ENCODE measurements at places on chromosomes 11 and 22.

- DNase-seq: no peak
These were observed 2154.9 kb downstream of the LRRC4C start for GRCh38 chr11:39304586-39304985.

DNA sequence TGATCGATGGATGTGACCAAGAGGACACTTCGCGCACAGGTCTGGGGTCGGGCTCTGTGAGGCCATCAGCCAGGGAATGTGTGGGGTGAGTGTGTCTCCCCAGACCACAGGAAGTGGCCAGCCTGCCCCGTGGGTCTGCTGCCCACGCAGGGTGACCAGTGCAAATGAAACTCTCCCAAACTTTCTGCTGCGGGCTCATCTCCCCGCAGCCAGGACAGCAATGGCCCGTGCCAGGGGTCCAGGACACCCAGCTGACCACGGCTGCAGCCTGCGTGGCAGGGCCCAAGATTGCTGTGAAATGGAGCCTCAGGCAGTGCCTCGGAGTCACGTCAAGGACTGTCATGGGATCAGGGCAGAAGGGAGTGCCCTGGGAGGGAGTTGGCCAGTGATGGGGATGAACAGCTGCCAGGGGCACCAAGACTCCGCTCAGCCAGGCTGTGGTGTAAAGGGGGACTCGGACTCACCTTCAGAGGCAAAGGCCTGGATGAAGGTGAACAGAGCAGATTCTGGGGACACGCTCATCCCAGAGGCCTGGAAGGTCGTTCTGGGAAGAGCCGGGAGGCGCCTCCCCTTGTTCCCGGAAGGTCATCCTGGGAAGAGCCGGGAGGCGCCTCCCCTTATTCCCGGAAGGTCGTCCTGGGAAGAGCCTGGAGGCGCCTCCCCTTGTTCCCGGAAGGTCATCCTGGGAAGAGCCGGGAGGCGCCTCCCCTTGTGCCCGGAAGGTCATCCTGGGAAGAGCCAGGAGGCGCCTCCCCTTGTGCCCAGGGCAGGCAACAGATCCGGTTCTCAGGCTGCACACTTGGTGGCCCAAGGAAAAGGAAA, 252.6 kb downstream of the BRD1 start:
- no peak for DNase-seq

DNA sequence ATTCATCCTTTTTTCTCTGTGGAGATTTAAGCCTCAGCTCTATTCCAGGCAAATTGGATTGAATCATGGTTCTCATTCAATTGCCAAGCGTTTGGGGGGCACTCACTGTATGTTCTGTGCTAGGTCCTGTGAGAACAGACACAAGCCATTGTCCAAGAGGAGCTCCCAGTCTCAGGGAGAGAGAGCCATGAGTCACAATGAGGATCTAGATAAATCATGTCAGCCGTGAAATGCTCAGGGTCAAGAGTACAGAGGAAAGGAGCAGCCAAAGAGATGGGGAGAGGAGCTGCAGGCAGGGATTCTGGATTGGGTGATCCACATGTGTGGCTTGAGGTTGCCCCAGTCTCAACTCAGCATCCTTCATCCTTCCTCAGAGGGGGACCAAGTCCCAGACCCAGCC, 93.6 kb downstream of the FEZ1 start:
- DNase-seq: no peak

- peak; percentile 96 for DNase-seq
These were observed 153.6 kb downstream of the SNX19 start for GRCh38 chr11:130762638-130763037.

DNA sequence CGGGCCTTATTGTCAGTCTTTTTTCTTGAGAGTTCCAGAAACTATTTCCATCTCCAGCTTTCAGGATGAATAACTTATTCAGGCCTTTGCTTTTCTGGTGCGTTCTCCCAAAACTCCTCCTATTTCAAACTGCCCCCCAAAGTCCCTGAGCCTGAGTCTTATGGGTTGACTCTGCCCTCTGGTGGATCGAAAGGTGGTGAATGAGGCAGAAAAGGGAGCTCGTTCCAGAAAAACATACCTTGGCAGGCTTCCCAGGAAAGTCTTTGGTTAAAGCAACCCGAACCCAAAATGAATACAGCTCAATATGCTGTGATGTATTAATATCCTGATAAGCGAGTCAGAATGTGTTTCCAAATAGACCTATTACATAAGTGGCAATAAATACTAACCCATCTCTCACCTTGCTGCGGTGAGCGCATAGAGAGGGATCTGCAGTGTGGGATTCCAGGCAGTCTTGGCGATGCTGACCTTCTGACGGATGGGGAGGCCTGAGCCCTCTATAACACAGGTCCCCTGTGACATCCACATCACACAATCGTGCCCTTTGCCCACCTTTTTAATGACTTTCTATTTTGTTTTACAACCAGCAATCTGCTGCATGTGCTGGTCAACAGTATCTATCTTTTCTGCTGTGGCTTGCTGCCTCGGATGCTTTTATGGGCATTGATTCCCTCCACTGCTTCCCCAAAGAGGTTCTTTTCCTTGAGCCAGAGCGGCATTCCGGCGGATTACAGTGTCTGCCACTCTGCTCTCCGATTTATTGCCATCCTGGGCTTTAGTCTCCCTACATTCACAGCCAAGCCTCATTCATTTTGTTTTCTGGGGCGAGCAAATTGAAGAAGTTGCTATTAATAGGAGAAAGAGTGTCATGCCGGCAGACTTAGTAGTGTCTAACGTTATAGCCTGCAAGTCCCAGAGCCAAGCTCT, 756.8 kb downstream of the NTM start:
- peak; percentile 45 for DNase-seq

DNA sequence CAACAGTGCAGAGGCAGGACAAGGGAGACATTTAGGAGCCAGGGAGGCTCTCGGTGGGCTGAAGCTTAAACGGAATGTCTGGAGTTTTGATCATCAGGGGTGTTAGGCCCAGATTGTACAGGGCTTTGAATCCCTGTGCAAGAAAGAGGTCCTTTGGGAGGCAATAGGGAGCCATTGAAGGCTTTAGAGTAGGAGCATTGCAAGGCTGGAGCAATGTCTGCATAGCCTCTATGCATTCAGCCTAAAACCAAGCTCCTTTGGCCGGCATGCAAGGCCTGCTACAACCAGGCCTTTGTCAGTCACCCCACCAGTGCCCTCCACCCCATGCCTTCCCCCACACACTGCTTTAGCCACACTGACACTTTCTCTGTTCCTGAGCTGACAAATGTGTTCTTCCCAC, 47.4 kb upstream of the FGF3 start:
- DNase-seq: no peak

DNA sequence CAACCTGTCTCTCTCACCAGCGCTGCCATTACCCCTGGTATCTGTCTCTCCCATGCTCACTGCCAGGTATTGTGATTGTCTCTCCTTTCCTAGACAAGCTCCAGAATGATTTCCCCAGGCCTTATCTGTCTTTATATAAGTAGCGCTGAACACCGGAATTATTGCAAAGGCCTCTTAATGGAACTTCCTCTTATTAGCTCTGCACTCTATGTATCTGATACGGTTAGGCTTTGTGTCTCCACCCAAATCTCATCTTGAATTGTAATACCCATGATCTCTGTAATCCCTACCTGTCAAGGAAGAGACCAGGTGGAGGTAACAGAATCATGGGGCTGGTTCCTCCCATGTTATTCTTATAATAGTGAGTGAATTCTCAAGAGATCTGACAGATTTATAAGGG, 39.3 kb downstream of the DDI1 start:
- DNase-seq: no peak

DNA sequence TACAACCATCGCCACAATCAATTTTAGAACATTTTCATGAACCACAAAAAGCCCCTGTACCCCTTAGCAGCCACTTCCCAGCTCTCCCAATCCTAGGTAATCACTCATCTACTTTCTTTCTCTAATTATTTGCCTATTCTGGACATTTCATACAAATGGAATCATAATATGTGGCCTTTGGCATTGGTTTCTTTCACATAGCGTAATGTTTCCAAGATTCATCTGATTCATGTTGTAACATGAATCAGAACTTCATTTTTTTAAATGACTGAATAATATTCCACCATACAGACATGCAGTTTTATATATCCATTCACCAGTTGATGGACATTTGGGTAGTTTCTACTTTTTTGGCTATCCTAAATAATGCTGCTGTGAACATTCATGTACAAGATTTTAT, 56.2 kb upstream of the RCN1 start:
- DNase-seq: no peak

DNA sequence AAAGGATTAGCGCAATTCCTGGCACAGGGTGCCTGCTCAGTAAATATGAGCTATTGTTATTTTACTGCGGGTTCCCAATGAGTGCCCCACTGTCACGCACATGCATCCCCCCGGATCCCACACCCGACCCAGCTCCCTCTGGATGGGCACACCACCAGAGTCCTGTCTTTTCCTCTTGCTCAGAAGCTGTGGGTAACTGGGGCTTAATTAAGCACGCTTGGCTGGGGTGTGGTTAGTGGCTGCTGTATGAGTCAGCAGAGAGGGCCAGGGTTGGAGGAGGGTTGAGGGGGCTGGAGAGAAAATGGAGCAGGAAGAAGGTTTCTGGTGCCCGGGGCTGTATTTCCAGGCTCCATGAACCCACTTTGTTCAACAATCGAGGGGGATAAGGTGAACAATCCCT, 30.3 kb upstream of the NECTIN1 start:
- DNase-seq: no peak

DNA sequence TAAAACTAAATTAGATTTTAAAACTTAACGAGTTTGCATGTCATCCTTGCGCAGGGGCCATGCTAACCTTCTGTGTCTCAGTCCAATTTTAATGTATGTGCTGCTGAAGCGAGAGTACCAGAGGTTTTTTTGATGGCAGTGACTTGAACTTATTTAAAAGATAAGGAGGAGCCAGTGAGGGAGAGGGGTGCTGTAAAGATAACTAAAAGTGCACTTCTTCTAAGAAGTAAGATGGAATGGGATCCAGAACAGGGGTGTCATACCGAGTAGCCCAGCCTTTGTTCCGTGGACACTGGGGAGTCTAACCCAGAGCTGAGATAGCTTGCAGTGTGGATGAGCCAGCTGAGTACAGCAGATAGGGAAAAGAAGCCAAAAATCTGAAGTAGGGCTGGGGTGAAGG, 10.6 kb downstream of the LIMK2 start:
- no peak for DNase-seq

DNA sequence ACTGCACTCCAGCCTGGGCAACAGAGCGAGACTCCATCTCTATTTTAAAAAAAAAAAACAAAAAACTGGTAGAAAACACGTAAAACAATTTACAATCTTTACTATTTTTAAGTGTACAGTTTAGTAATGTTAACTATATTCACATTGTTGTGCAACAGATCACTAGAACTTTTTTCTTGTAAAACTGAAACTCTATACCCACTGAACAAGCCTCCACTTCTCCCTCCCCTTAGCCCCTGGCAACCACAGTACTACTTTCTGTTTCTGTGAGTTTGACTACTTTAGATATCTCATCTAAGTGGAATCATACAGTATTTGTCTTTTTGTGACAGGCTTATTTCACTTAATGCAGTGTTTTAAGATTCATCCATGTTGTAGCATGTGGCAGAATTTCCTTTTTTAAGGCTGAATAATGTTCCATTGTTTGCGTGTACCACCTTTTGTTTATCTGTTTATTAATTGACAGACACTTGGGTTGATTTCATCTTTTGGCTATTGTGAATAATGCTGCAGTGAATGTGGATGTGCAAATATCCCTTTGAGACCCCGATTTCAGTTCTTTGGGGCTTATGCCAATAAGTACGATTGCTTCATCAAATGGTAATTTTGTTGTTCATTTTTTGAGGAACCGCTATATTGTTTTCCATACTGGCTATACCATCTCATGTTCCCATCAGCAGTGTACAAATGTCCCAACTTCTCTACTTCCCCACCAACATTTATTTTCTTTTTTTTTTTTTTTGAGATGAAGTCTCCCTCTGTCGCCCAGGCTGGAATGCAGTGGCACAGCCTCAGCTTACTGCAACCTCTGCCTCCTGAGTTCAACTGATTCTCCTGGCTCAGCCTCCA, 11.0 kb downstream of the DDB2 start:
- DNase-seq: no peak

DNA sequence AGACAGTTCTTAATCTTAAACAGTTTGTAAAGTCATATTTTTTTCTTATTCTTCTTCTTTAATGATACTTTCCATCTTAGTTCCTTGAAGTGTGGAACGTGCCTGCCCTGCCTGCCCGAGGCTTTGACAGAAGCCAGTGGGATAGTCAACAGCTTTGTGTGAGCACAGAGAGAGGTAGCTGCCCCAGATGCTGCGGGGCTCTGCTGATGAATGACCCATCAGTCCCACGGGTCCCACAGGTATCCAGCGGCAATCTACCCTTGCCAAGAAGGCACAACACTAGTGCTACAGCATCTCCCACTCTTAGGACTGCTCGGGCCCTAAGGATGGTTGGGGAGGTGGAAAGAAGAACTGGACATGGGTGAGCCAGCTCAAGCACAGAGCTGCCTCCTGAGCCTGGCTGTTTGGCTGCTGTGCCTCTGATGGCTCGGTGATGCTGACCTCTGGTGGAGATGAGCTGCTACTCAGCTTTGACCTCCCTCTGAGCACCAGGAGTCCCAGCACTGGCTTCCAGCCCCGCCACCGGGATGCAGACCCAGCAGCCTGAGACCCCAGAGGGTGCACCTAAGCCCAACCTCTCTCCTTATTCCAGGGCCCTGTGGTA, 11.8 kb upstream of the APLNR start:
- DNase-seq: peak; percentile 22

DNA sequence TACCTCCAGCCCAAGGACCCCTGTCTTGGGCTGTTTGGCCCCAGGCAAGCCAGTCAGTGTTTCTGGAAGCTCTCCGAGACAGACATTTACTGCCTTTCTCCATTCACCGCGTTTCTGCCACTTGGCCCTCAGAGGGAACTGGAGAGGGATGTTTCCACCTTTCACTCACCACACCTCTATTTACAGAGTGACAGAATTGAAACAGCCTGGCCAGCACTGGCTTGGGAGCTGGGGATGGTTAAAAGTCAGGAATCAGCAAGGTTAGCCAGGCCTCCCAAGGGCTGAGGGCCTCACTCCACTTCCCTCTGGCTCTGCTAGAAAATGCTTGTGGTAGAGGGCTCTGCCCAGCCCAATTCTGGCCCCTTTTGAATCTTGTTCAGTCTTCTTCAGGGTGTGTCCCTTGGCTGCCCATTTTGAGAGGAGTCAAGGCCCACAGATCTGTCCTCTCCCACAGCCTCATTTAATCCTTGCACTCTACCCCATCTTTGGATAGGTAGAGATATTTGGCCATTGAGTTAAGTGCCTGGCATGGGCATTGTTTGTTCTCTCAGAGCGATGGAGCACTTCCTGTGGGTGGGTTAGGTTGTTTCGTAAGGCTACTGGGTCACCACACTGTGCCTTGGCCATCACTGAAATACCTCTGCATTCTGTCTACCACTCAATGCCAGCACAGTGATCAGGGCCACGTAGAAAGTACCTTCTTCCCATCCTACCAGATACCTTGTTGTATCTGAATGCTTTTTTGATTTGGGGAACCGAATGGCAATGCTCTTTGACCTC, 119.2 kb downstream of the MICAL2 start:
- DNase-seq: no peak
